ENCODE measurements at places on chromosomes 1 and 21. TPM values are rescaled to one million over a fixed set of nuclear protein-coding genes. Genes with fewer than 3 reads are reported as not detected.

DNA sequence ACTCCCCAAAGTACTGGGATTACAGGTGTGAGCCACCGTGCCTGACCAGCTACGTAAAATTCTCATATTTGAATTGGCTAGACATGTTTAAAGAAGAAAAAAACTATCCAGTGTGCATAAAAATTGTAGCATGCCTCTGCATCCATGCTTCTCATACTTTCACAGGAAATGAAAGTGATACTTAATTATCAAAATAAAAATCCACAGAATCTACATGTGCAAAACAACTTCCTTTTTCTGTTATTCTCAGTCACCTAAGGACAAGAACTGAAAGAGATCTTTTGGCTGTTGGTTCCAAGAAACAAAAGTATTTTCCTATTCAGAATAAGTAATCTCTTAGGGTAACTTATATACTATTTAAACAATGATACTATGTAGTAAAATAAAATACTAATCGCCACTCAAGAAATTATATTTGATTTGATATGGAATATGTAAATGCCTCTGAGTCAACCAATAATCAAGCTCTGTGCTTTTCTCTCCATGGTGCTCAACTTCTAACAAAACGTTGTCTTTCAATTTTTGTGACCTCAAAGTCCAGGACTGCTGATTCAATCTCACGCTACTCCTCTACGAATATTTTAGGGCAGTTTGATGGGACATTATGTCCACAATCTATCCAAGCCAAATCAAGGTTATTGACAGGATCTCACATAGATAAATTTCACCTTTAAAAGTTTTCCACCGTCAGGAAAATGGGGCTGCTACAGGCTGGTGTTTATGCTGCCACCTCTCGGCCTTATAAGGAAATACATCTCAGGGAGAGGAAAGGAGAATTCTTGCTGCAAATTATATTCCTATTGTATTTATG lies 102.7 kb downstream of the ZNF281 start:
- H3K36me3 ChIP-seq: no peaks in the 10 kb centered on the region
- peak; percentile 62 for DNase-seq
- H3K4me3 ChIP-seq: no peak overlapping the region
- H3K27ac ChIP-seq: no peak overlapping the region
- no peaks in the 10 kb centered on the region for H3K27me3 ChIP-seq

OR6N1 gene
- total RNA-seq: not detected

DNA sequence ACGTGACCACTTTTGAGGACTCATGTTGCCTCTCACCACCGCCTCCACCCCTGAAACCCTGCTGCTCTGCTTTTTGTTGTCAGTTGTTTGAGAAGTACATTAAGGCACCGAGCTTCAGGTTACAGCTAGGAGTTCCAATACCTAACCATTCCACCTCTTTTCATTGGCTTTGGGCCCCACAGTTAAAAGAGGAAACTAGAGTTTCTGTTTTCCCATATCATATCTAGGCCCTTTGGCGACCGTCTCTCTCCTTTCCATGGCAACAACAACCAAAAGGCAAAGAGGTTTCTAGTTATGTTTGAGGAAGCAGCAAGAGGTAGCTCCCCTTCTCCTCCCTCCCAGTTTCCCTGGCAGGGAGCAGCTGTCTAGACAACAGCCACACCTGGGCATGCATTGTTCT lies 5.9 kb downstream of the ANKRD35 start:
- DNase-seq: no peak
- H3K4me3 ChIP-seq: no peak overlapping the region
- no peaks in the 10 kb centered on the region for H3K36me3 ChIP-seq
- H3K27ac ChIP-seq: no peak overlapping the region
- peaks cover 2% of the 10 kb centered on the region for H3K27me3 ChIP-seq

GRCh38 chr21:41950941-41951351 lies 2.9 kb downstream of the C2CD2 start:
- DNase-seq: no peak
- H3K27ac ChIP-seq: no peak overlapping the region
- no peaks in the 10 kb centered on the region for H3K27me3 ChIP-seq
- no peaks in the 10 kb centered on the region for H3K36me3 ChIP-seq
- H3K4me1 ChIP-seq: peaks cover 29% of the 10 kb centered on the region
- no peak overlapping the region for H3K4me3 ChIP-seq

AMY2A gene
- not detected for total RNA-seq

DNA sequence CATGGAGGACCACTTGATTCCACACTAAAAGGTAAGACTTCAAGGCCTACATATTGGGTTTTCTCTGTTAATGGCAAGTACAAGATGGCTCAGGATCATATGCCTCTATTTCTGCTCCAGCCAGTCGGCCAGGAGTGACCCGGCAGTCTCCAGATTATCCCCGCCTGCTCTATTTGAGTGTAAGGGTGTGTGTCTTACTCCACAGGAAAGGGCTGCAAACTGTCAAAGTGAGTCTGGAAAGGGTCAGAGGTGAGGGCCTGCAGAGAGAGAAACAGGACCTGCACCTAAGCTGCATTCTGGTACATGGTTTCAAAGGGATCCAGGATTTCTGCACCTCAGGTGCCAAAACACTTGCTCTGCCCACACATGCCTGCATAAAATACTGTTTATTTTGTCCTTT lies 9.2 kb downstream of the ZNF692 start:
- no peak overlapping the region for H3K4me3 ChIP-seq
- H3K4me1 ChIP-seq: peaks cover 5% of the 10 kb centered on the region
- H3K27ac ChIP-seq: no peak overlapping the region
- DNase-seq: no peak
- no peaks in the 10 kb centered on the region for H3K27me3 ChIP-seq
- H3K36me3 ChIP-seq: peaks cover 41% of the 10 kb centered on the region

Measured in MCF 10A (cell line).